Endodermal cell (in vitro differentiated cells): ENCODE measurements at places on chromosomes 11 and 22. TPM values are rescaled to one million over a fixed set of nuclear protein-coding genes. Genes with fewer than 3 reads are reported as not detected.

Gene HOATZ
- total RNA-seq = 0.73 to 1.8 TPM (median 0.89 TPM) in 3 replicates

Gene SOX6
- total RNA-seq = 0.20 and 1.1 TPM in 2 replicates

Gene DRD2
- total RNA-seq = 2.0 and 2.1 TPM in 2 replicates

Gene HEPN1
- not detected in 3 replicates for total RNA-seq

Gene BLID
- total RNA-seq = not detected in 2 replicates

Gene OR2AG1
- not detected in 2 replicates for total RNA-seq

Gene IFITM10
- 0.31 to 1.9 TPM (median 0.75 TPM) in 3 replicates for total RNA-seq

Gene OR51M1
- 1.1 and 1.4 TPM in 2 replicates for total RNA-seq

Gene APBB1
- 47.4 and 51.6 TPM in 2 replicates for total RNA-seq

Gene RASGRP2
- 1.9 TPM in 2 replicates for total RNA-seq

Gene DGCR6
- 4.0 to 6.2 TPM (median 4.3 TPM) in 3 replicates for total RNA-seq

Gene IRAG1
- total RNA-seq = 3.2 and 4.2 TPM in 2 replicates

Gene OR5B21
- not detected in 3 replicates for total RNA-seq

Gene RFPL2
- total RNA-seq = 1.8 to 2.9 TPM (median 2.1 TPM) in 3 replicates

Gene PATE4
- total RNA-seq = not detected in 2 replicates

Gene MISFA
- total RNA-seq = 6.0 and 6.1 TPM in 2 replicates

Gene CATSPERZ
- total RNA-seq = 0.55 TPM in 1 of 3 replicates, not detected in the others

Gene EFEMP2
- total RNA-seq = 64.8 and 84.5 TPM in 2 replicates

Gene GLB1L3
- 7.1 and 7.6 TPM in 2 replicates for total RNA-seq

Gene MDK
- 1,482 to 1,580 TPM (median 1,502 TPM) in 3 replicates for total RNA-seq

Gene TEX54
- 0.87 TPM in 1 of 3 replicates, not detected in the others for total RNA-seq

Gene MMP12
- total RNA-seq = not detected in 2 replicates

Gene DEUP1
- total RNA-seq = 0.59 TPM in 1 of 2 replicates, not detected in the other

Gene OSM
- total RNA-seq = not detected in 2 replicates

Gene CARD18
- total RNA-seq = not detected in 2 replicates

Gene MIAT
- 4.2 and 4.4 TPM in 2 replicates for total RNA-seq

Gene ADSL
- total RNA-seq = 118 and 124 TPM in 2 replicates

Gene RASSF10
- total RNA-seq = 7.4 to 31.6 TPM (median 30.8 TPM) in 3 replicates

Gene TMEM25
- total RNA-seq = 23.8 and 30.6 TPM in 2 replicates

Gene CD6
- total RNA-seq = 0.33 to 1.6 TPM (median 1.0 TPM) in 3 replicates

Gene LRRN4CL
- 0.26 to 0.55 TPM (median 0.38 TPM) in 3 replicates for total RNA-seq

Gene ACTN3
- total RNA-seq = 1.7 and 1.8 TPM in 2 replicates

Gene PGA3
- not detected in 2 replicates for total RNA-seq

Gene ZC3H7B
- total RNA-seq = 70.5 and 70.9 TPM in 2 replicates

Gene ARHGAP42
- 131 and 164 TPM in 2 replicates for total RNA-seq

Gene UPK3A
- 0.70 TPM in 1 of 2 replicates, not detected in the other for total RNA-seq

Gene TEF
- 7.9 to 13.1 TPM (median 9.7 TPM) in 3 replicates for total RNA-seq

Gene FOLR2
- total RNA-seq = not detected in 3 replicates

Gene OR10A2
- not detected in 3 replicates for total RNA-seq

Gene MYO18B
- 0.28 to 0.84 TPM (median 0.63 TPM) in 3 replicates for total RNA-seq

Gene NXPE4
- not detected in 3 replicates for total RNA-seq

Gene HTR3B
- total RNA-seq = not detected in 2 replicates

Gene IGF2
- 0.59 to 0.92 TPM (median 0.80 TPM) in 3 replicates for total RNA-seq

Gene TEX12
- not detected in 3 replicates for total RNA-seq

Gene ASPHD2
- 6.0 to 7.2 TPM (median 6.4 TPM) in 3 replicates for total RNA-seq

Gene IGLL1
- not detected in 2 replicates for total RNA-seq

Gene CREB3L1
- 8.8 to 23.1 TPM (median 9.6 TPM) in 3 replicates for total RNA-seq

Gene PRRG4
- total RNA-seq = 1.8 and 2.9 TPM in 2 replicates

Gene FXYD2
- 1.8 and 3.0 TPM in 2 replicates for total RNA-seq

Gene VPS51
- total RNA-seq = 112 and 113 TPM in 2 replicates

Gene CHRDL2
- total RNA-seq = 0.54 to 1.2 TPM (median 0.76 TPM) in 3 replicates

Gene KDM4E
- total RNA-seq = not detected in 2 replicates

Gene HBG2
- 0.59 TPM in 1 of 2 replicates, not detected in the other for total RNA-seq

Gene SLC37A2
- 1.3 to 2.0 TPM (median 1.9 TPM) in 3 replicates for total RNA-seq

Gene OR8B4
- total RNA-seq = not detected in 3 replicates
